Heart left ventricle (tissue), 16 donors: ENCODE measurements at places on chromosomes 3 and 15.

DNA sequence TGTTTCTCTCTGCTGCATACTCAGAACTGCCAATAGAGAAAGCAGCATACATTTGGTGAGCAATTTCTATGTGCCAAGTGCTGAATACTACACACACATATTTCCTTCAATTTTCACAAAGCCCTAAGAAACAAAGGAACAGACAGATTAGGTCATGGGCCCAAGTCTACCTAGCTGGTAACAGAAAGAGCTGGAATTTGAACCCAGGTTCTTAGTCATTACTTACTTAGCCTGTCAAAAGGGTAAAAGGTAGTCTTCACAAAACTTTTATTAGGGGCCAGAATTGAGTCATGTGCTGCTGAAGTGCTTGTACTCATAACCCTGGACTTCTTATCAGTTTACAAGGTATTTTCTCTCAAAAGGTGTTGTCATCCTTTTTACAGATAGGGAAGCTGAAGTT is 10.4 kb upstream of the ABHD17C start:
- DNase-seq, result no peak

GRCh38 chr3:47412842-47413520 is 32.2 kb downstream of the PTPN23 start:
- no peak for DNase-seq

DNA sequence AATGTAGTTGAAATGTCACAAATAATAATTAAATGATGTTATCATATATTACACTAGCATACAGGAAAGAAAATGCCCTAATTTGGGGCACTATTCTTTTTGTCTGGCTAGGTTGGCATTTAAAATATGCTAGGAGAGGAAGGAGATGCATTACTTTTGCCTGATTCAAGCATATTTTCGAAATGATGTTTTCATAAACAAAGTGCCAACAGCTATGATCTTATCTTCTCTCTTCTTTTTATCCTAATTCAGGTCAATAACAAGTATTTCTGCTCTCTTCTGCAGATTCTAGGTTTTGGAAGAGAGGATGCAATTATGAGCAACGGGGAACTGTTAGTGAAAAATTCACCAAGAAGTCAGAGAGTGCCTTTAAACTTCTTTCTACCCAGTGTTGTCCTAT is 55.8 kb upstream of the NR2F2 start:
- no peak for DNase-seq

DNA sequence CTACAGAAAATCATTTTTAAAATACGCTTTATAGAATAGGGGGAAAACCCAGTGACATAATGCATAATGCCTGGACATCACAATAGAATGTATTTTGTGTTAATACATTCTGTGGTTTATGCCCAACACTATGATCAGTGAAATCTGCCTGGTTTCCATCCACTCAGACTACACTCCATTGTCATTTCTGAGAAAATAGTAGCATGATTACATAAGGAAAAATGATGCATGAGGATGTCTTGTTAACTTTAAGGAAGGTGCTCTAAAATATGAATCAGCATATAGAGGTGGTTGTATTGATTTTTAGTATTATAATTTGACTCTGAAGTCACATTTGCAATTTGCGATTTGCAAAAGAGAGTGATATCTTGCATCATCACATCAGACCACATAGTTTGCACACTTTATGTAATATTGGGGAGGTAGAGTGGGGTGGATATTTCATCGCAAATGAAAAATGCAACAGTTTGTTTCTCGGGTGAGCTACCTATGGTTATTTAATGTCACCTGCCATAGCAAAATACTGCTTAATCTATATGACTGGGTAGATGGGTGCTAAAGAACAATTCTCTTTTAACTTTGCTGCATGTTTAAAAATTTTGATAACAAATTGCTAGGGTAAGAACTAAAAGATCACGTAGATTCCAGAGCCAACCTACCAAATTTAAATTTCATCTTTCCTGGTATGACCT is 403.9 kb downstream of the IL5RA start:
- no peak for DNase-seq

GRCh38 chr3:63364910-63365309 is 86.8 kb downstream of the SYNPR start:
- DNase-seq, result no peak

- DNase-seq, result no peak
Measured at GRCh38 chr3:38382506-38383080, 36.0 kb downstream of the XYLB start.

- peak; percentile 32 for DNase-seq
Measured at GRCh38 chr3:52436500-52437149, 8.3 kb downstream of the SEMA3G start.

GRCh38 chr3:42025370-42026138 is 63.7 kb upstream of the ULK4 start:
- DNase-seq, result peak; percentile 94

DNA sequence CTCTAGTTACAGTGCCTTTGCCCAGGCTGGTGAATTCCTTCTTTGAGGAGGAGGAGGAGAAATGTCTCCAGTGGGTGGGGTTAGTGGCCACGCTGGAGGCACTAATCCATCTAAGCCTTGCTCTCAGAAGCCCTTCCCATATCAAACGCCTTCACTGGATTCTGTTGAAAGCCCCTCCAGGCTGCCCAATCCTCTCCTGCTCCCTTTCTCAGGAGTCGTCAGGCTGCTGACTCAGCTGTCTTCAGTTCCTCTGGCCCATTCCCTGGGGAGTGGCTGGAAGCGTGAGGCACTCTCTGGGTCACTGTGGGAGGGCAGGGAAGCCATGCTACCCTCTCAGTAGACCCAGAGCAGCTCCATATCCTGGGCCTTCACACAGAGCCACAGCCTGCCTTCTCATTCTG is 2.7 kb downstream of the AP2M1 start:
- DNase-seq, result no peak

- DNase-seq, result no peak
Measured at GRCh38 chr3:77407441-77407840, 367.5 kb downstream of the ROBO2 start.

- no peak for DNase-seq
Measured at GRCh38 chr3:71758091-71758490, 4.4 kb downstream of the GPR27 start.

- no peak for DNase-seq
Measured at GRCh38 chr15:74302821-74303359, 64.6 kb downstream of the CYP11A1 start.

GRCh38 chr3:99638167-99638948 is at the start of gene COL8A1:
COL8A1 (plus strand) TSS chr3:99638594; CDS start chr3:99790683, 152,089 bp downstream.
- peak; percentile 76 for DNase-seq

DNA sequence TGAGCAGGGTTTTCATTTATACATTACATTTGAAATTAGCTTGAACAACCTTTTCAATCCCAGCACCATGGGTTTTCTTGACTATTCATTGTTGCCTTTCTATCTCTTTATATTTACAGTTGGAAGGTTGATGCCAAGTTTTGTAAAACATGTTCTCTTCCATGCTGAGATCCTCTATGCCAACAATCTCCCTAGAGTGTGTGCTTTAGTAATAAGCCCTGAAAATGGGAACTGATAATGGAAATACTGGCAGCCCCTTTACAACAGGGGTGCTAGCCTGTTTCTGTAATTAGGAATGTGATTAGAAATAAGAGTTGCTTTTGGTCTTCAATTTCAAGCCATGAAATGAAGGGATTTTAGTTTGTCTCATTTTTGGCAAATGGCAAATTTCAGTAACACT is 239.9 kb upstream of the NAALADL2 start:
- DNase-seq, result no peak

DNA sequence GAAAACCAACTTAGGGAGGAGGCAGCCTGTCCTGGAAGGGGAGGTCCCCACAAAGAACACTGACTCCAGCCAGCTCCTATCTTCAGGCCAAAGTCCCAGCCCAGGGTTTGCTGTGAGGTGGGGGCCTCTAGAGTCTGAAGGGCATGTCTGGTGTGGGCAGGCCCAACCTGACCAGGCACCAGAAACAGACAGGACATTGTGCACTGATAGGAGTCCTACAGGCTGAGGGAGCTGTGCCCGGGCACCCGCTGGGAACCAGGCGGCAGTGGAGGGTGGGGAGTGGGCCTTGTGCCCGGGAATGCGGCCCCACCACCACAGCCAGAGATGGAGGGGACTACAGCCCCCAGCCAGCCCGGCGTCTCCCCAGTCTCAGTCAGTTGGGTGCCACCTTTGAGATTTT is 161.4 kb downstream of the WNT7A start:
- no peak for DNase-seq

DNA sequence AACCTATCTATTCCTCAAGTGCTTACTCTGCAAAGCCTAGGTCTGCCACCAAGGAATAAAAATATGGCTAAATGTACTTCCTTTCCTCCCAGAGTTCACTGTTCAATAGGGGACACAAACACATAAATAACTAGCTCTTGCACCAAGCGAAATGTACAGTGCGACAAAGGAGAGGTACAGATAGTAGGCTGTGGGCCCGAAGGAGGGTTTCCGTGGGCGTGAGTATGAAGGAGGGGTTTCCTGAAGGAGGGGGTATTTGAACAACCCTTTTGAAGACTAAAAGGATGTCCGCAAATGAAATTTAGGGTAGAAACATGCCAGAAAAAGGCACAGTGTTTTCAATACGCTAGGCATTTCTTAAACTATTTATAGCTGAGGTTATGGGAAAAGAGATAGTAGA is 207.9 kb downstream of the LPP start:
- no peak for DNase-seq

GRCh38 chr3:171057072-171057471 is 30.6 kb upstream of the SLC2A2 start:
- no peak for DNase-seq

DNA sequence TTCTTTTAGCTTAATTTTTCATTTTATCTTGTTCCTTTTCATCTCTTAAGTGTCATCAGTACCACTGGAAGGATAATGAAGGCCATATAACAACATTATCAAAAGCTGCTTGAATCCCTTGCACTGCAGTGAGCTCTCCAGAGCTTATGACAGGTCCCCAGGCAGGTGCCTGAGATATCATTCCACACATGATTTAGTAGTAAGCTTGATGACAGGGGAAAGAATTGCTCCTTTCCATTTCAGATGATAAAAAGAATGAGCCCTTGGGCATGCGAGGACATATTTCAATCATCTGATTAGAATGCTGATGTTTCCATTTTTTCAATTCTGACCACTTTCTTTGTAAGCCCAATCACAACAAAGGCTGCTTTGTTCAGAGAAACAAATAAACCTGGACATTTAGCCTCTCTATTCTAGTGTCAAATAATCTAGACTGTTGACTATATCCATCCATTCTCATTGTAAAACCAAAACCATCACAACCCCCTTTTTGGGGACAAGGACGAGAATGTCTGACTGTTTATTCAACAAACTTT is 567.8 kb downstream of the IGSF11 start:
- DNase-seq, result no peak

DNA sequence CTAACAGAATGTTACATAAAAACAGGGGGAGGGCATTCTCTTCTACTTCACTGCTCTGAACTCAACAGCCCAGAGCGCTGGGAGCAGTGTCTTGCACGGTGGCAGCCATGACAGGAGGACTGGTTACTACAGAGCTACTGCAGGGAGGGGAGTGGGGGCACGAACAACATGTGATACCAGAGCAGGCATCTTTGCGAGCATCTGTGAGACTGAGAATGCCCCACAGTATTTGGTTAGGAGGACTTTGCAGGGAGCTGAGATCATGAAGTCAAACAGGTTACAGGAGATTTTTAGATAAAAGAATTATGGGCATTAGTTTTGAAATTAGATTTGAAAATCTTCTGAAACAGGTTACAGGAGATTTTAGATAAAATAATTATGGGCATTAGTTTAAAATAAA is 58.8 kb upstream of the GOLGA8B start:
- DNase-seq, result no peak

DNA sequence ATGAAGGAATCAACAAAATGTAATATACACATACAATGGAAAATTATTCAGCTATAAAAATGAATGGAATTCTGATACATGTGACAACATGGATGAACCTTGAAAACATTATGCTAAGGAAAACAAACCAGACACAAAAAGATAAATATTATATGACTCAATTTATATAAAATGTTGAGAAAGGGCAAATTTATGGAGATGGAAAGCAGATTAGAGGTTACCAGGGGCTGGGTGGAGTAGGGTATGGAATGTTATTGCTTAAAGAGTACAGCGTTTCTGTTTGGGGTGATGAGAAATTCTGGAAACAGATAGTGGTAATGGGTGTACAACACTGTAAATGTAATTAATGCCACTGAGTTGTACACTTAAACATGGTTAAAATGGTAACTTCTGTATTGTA is 50.9 kb downstream of the EMC4 start:
- no peak for DNase-seq

DNA sequence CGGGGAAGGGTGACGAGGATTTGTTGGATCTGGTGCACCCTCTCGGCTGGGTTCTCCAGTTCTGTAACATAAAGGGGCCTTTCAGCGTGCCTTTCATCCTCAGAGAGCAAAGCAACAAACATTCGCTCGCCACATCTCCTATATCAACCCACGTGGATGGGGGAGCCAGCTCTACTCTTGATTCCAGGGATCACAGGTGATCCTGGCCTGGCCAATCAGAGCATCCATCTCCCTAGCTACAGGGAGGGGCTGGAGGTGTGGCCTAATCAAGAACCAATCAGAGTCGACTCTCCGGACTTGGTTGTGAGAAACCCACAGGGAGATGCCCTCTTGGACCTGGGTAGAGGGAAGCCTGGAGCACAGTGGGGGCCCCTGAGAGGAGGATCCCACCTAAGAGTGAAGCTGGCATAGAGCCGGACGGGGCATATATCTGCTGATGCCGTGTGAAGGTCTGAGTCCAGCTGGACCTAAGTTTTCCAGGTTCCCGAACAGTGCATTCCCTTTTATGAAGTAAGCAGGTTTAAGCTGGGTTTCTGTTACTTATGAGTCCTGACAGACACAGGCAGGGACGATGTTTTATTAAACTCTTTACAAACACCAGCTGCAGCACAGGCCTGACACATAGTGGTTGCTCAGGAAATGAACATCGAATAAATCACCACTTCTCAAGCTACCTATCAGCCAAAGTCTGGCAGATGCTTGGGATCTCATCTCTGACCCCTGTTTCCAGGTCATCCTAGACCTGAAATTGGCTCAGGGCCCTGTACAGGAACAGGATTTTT is 50.7 kb upstream of the RAD18 start:
- DNase-seq, result no peak

DNA sequence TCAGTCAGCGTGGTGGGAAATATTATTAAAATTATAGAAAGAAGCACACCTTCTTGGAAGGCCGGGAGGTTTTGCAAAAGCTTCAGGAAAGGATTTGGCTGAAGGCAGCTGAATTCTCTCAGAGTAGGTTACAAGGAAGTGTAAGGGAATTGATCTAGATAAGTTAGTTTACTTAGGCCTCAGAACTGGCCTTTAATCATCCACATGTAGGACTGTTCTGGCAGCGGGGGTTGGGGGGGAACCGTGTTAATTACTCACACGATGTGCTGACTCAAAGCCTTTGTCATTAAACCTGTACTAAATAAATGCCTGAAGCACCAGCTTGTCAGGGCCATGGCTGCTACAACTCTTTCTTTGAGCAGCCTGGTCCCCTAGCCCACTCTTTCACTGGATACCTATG is 12.8 kb downstream of the ASB14 start:
- no peak for DNase-seq

- DNase-seq, result no peak
Measured at GRCh38 chr15:62758952-62759349, 283.6 kb upstream of the TPM1 start.
